ENCODE measurements at places on chromosomes 1 and 21.

DNA sequence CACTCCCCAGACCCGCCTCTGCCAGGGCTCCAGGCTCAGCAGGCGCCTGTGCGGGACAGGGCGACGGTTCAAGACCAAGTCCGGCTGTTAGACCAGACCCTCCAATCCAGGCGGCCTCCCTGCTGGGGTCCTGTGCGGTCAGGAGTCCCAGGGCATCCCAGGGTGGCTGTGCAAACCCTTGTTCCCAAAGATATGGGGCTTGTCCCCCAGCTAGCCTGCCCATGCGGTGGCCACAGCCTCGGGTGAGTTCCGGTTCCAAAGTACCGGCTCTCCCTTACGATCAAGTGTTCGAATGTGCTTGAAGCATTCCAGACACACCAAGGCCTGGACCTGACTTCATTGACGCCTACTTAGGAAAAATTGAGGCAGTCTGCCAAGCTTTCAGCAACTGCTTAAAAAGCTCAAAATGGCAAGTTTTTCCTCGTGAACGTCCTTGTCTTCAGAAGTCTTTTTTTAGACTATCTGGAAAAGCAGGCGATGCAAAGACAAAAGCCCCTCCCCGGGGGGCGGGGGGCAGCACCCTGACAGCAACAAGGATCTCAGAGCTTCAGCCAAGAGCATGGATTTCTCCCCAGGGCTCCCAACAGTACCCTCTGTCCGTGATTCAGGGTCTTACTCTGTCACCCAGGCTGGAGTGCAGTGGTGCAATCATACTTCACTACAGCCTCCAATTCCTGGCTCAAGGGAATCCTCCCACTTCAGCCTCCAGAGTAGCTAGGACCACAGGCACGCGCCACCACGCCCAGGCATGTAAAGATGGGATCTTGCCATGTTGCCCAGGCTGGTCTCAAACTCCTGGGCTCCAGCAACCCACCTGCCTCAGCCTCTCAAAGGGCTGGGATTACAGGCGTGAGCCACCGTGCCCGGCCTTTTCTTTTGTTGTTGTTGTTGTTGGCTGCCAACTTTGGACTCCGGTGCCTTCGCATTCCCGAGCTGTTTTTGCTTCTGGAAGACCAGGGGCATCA lies 2.3 kb downstream of the FAAP20 start:
- H3K4me1 ChIP-seq, result peaks cover 18% of the 10 kb centered on the region
- no peaks in the 10 kb centered on the region for H3K36me3 ChIP-seq
- no peak overlapping the region for H3K4me3 ChIP-seq
- no peak overlapping the region for H3K27ac ChIP-seq
- no peak for DNase-seq

- DNase-seq, result no peak
- H3K27me3 ChIP-seq, result no peaks in the 10 kb centered on the region
- H3K4me1 ChIP-seq, result peaks cover 51% of the 10 kb centered on the region
These were observed 26.0 kb downstream of the PTP4A2 start for GRCh38 chr1:31911994-31912780.

DNA sequence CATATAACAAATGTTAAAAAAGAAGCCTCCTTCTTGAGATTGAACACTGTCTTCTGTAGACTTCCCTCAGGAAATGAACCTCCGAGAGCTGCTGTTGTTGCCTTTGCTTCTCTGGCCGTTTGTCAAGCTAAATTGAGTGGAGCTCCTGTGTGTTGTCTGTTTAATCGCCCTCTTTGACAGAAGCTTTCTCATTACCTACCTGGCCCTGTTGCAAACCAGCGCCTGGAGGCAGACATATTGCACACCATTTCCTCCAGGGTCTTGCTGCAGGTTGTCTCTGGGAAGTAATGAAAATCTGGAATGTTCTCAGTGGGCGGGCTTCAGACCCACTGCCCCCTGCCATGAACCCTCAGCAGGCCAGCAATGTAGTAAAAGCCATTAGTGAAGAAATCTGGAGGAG lies 83.3 kb downstream of the GABPA start:
- no peaks in the 10 kb centered on the region for H3K27me3 ChIP-seq
- H3K4me3 ChIP-seq, result no peak overlapping the region
- H3K36me3 ChIP-seq, result no peaks in the 10 kb centered on the region
- H3K4me1 ChIP-seq, result no peaks in the 10 kb centered on the region
- DNase-seq, result no peak
- no peak overlapping the region for H3K27ac ChIP-seq

DNA sequence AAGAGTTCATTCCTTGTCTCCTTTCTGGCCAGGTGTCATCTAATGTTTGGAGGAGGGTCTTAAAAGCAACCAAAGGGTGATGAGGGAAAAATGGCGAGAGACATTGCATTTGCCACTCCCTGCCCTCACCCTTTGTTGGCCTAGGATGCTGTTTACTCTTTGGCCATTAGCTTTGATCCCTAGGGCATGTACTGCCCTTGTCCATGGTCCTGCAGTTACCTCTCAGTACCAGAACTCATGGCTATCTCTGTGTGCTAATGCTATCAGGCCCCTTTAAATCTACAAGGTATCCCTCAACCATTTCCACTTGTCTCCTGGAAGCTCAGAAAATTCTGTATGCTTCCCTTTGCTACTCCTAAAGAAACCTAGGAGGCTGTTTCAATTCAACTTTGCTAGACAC lies 424.8 kb upstream of the PLXNA2 start:
- no peak overlapping the region for H3K4me3 ChIP-seq
- H3K4me1 ChIP-seq, result no peaks in the 10 kb centered on the region
- no peak for DNase-seq
- no peak overlapping the region for H3K27ac ChIP-seq
- no peaks in the 10 kb centered on the region for H3K36me3 ChIP-seq
- no peaks in the 10 kb centered on the region for H3K27me3 ChIP-seq

DNA sequence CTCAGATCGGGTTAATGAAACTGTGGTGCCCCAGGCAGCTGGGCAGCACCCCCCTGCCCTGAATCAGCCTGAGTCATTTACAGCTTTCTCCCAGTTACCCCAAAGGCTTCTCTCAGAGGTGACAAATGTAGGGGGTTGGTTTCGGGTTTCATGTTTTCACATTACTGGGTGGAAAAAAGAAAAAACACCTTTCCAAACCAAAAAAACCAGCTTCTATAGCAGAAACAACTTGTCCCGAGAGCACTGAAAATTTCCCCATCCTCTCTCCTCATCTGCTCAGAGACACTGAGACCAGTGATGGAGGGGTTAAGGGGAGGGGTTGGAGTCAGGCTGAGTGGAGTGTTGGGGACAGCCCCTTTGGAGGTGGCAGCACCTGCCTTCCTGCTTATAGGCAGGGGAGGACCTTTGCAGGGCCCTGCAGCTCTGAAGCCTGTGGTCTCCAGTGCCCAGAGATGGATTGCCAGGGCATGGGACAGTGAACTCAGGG lies 15.6 kb downstream of the UTP11 start:
- peaks cover 18% of the 10 kb centered on the region for H3K36me3 ChIP-seq
- H3K27me3 ChIP-seq, result no peaks in the 10 kb centered on the region
- no peak for DNase-seq
- no peak overlapping the region for H3K27ac ChIP-seq

DNA sequence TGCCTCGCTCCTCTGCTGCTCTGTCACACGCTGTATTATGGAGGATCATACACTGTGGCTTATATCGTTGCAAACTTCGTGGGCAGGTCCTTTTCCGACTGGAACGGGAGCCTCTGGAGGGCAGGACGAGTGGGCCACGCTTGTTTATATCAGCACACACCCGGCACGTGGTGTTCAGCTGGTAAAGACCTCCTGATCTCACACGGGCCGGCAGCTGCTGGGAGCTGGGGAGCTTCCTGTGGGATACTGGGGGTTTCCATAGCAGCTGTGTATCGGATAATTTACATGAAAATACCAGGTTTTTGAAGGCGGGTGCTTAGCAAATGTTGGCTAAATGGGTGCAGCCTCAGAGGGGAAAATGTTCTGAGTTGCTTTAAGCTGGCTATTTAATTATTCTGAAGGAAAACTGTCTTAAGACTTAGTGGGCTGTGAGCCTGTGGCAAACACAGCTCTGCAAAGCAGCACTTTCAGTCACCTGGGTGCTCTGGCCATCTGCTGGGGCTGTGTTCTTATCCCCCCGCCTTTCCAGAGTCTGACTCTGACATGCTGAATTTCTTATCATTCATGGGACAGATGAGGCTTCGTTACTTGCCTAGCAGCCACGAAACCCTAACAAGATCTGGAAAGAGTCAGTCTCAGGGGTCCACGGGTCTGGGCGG lies 103.6 kb upstream of the GCLM start:
- no peak for DNase-seq
- H3K4me3 ChIP-seq, result no peak overlapping the region
- H3K27me3 ChIP-seq, result no peaks in the 10 kb centered on the region

DNA sequence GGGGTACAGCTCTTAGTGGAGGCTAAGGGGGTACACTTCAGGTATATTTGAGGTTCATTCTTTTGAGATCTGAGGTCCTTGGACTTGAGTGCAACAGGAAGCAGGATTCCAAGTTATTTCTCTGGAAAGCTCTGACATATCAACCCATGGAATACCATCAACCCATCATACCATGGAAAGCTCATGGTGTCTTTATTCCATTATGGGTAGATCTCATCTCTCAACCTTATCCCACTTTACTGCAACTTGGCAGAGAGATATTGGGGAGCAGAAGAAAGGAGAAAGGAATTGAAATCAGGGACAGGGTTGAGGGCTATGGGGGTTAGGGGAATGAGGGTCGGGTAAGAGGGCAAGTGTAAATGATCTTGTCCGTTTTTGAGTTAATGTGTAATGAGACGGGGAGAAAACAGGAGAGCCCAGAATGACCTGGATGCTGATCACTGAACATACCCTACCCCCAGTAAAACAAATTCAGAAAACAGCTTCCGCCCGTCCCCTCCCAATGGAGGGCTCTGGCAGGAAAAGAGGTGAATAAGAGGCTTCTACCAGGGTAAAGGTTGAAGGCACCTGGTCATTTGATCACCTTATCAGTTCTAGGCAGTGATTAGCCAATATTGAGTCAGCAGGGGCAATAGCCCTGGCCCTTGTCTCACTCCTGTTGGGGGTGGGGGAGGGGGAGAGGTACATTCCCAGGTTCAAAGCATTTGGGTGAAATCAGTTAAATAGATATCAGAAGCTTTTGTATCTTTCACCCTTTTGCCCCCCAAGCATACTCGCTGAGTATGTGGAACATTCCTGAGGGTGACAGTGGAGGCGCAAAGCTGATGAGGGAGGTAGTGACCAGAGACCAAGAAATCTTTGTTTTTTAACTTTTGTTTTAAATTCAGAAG lies 622 bp upstream of the APOA2 start:
- no peaks in the 10 kb centered on the region for H3K27me3 ChIP-seq
- H3K4me3 ChIP-seq, result no peak overlapping the region
- DNase-seq, result no peak
- H3K27ac ChIP-seq, result no peak overlapping the region
- H3K36me3 ChIP-seq, result peaks cover 10% of the 10 kb centered on the region

GRCh38 chr1:204266504-204267034 lies 52.8 kb upstream of the GOLT1A start:
- H3K27ac ChIP-seq, result no peak overlapping the region
- no peaks in the 10 kb centered on the region for H3K4me1 ChIP-seq
- H3K36me3 ChIP-seq, result no peaks in the 10 kb centered on the region

DNA sequence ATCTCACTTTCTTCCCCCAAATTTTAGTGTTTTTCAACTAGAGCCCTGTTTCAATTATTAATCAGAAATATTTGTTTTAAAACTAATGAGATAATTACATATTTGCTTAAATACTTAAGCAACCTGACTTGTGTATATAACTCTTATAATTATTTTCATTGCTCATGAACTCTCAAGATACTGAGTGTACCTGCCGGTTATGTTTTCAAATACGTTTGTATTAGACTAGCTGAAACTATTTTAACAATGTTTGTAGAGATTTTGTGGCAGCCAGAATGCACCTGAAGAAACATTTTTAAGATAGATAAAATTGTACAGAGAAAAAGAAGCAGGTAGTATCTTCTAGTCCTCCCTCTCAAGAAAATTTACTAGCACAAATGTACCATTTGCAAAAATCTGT lies 140.6 kb upstream of the CXADR start:
- no peak overlapping the region for H3K27ac ChIP-seq
- H3K4me1 ChIP-seq, result no peaks in the 10 kb centered on the region
- no peak overlapping the region for H3K4me3 ChIP-seq
- H3K27me3 ChIP-seq, result no peaks in the 10 kb centered on the region
- no peak for DNase-seq

DNA sequence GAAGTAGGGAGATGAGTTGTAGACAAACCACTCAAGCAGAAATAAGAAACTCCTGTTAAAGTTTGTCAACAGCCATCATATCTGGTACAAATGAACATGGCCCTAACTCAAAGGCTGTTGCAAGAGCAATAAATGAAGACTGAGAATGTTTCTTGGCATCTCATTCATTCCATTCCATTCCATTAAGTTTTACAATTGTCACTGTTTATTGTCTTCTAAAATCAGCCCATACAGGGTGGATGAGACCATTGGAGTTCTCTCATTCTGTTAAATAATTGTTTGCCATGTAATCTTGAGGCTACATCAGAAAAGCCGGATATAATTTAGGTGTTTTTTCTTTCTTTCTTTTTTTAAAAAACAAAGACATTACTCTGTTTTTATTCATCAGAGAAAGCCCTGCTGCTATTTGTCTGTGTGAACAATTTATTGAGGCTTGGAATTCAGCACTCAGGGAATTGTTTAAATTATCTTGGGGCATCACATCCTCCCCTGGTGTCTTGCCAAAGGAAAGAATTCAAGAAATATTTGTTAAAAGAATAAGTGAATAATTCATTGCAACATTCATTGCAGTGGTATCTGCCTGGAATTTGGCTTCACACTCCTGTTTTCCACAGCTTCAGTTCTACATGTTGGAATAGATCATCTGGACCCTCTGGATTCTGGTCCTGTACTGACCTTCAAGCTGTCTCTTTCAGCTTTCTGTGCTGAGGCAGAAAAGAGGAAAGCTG lies 604.5 kb downstream of the PLPP3 start:
- no peaks in the 10 kb centered on the region for H3K4me1 ChIP-seq
- no peaks in the 10 kb centered on the region for H3K36me3 ChIP-seq
- no peak overlapping the region for H3K4me3 ChIP-seq
- H3K27ac ChIP-seq, result no peak overlapping the region
- DNase-seq, result no peak

- H3K4me1 ChIP-seq, result no peaks in the 10 kb centered on the region
- H3K27ac ChIP-seq, result no peak overlapping the region
- H3K27me3 ChIP-seq, result no peaks in the 10 kb centered on the region
- no peaks in the 10 kb centered on the region for H3K36me3 ChIP-seq
- DNase-seq, result no peak
These were observed 21.7 kb upstream of the ABCD3 start for GRCh38 chr1:94396356-94397010.

- H3K4me3 ChIP-seq, result peak within 1 kb of the TSS; percentile 27
- peaks cover 36% of the 10 kb centered on the region for H3K4me1 ChIP-seq
- peak within 1 kb of the TSS; percentile 71 for H3K27ac ChIP-seq
- no peaks in the 10 kb centered on the region for H3K36me3 ChIP-seq
- H3K27me3 ChIP-seq, result no peaks in the 10 kb centered on the region
- DNase-seq, result peak; percentile 39
These were observed at the start of gene RHOC for GRCh38 chr1:112706505-112707220. Gene RHOC, minus strand, starts transcription at chr1:112707127. Its CDS starts 3,328 bp downstream, at chr1:112703799.

- DNase-seq, result no peak
- H3K27me3 ChIP-seq, result peaks cover 3% of the 10 kb centered on the region
- H3K36me3 ChIP-seq, result no peaks in the 10 kb centered on the region
These were observed 10.8 kb downstream of the AGT start for GRCh38 chr1:230702934-230703678.
